Anterior cingulate cortex (tissue), 58 donors: ENCODE measurements at places on chromosomes 6 and 20.

GRCh38 chr6:169115632-169116031 lies 138.0 kb downstream of the THBS2 start:
- DNase-seq: no peak

DNA sequence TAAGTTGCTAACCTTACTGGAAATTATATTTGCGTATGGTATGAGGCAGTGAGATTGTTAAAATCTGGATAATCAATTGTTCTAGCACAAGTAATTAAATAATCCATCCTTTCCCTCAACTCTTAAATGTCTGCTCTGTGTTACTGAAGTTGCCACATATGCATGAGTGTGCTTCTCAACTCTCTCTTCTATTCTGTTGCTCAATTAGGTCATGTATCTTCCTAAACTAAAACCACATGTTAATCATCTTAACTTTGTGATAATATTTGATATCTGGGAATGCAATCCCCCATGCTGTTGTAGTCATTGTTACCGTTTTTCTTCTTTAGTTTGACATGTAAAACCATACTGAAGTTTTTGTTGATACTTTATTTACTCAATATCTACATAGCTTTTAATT lies 63.5 kb upstream of the STMND1 start:
- no peak for DNase-seq

- no peak for DNase-seq
These were observed 275.0 kb upstream of the SPTLC3 start for GRCh38 chr20:12733811-12734210.

- DNase-seq: no peak
These were observed 166.9 kb upstream of the SALL4 start for GRCh38 chr20:51969191-51969590.

DNA sequence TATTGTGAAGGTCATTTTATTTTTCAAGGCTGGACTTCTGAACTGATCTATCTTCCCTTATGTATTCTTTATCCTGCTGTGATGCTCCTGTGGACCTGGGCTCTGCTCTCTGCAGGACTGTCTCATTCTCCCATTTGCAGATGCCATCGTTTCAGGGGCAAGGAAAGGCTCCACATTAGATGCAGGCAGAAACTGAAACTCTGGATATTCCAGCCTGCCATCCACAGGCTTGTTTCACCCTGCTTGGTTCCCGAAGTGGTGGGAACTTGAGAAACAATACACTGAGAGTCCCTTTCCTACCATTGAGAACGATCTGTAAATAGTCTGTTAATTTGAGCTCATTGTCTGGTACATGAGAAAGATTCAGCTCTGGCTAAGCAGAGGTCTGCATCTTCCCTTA lies 197.5 kb upstream of the MAN1A1 start:
- DNase-seq: no peak

- no peak for DNase-seq
These were observed 289.7 kb downstream of the UBE3D start for GRCh38 chr6:82775981-82776380.

DNA sequence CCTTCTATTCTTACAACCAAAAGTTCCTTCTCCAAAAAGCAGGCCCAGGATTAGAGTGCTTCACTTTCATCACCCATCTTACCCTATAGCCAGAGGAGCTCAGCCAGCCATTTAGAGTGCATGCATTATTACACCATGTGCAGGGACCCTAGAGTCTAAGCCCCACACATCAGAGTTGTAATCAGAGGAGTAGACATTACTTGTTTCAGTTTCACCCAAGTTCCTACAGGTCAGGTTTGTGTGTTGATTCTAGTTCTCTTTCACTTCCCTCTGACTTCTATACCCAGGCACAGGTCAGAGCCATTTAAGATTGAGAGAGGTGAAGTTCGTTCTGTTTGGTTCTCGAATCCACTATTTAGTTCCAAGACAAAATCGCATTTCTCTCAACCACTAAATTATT lies 16.3 kb upstream of the ARFGEF3 start:
- DNase-seq: no peak

- DNase-seq: no peak
These were observed 45.8 kb downstream of the AGPAT4 start for GRCh38 chr6:161228096-161228495.

DNA sequence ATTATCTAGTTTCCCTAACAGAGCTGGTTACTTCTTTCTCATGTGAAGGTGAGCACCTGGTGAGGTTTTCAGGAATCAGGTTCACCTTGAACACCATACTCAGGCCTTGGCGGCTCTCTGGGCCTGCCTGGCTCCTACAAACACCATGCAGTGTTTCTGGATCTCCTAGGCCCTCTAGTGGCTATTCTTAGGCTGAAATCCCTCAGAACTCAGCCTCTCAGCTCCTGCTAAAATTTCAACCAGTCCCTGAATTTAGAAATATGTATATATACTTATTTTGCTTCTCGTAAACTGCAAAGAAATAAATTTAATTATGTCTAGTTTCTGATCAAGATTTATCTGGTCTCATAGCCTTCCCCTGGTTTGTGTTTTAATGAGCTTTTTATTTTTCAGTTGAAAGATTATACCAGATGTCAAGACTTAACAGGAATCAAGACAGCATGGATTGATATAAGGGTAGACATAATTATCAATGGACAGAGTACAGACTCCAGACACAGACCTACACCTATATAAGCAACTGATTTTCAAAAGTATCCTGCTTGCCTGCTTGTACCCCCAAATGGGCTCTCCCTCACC lies 55.9 kb downstream of the ANKEF1 start:
- DNase-seq: no peak
